ENCODE measurements at places on chromosomes 13 and 19. TPM values are rescaled to one million over a fixed set of nuclear protein-coding genes. Genes with fewer than 3 reads are reported as not detected.

DNA sequence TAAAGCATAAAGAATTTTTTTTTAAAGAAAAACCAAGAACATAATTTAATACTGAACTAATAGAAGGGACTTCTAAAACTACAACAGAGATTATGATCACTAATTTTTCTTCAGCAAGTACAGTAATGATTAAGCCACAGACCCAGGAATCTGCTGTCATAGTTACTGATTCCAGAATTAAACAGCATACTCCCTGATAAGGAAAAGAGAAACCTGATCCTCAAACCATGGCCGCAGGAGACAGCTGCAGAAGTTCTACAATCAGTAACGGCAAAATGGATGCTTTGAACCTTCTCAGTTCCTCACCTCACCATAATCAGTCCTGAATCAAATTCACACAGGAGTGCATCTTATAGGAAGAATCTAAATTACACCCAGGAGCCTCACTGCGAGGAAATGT is 939.0 kb upstream of the SLITRK1 start:
- no peak overlapping the region for H3K4me3 ChIP-seq
- H3K27me3 ChIP-seq = no peaks in the 10 kb centered on the region
- H3K4me1 ChIP-seq = no peaks in the 10 kb centered on the region
- no peaks in the 10 kb centered on the region for H3K36me3 ChIP-seq

- no peak overlapping the region for H3K4me3 ChIP-seq
- H3K27me3 ChIP-seq = no peaks in the 10 kb centered on the region
- DNase-seq = no peak
- no peaks in the 10 kb centered on the region for H3K4me1 ChIP-seq
- no peak overlapping the region for H3K27ac ChIP-seq
These were observed 5.3 kb upstream of the PSG7 start for GRCh38 chr19:42942187-42942789.

- H3K4me3 ChIP-seq = no peak overlapping the region
- no peaks in the 10 kb centered on the region for H3K36me3 ChIP-seq
- H3K27me3 ChIP-seq = no peaks in the 10 kb centered on the region
- no peak for DNase-seq
- H3K27ac ChIP-seq = no peak overlapping the region
These were observed 185.7 kb downstream of the TM9SF2 start for GRCh38 chr13:99686944-99687411.

GRCh38 chr13:85287528-85287927 is 511.7 kb downstream of the SLITRK6 start:
- no peak overlapping the region for H3K27ac ChIP-seq
- no peak for DNase-seq
- no peaks in the 10 kb centered on the region for H3K36me3 ChIP-seq
- no peaks in the 10 kb centered on the region for H3K27me3 ChIP-seq
- H3K4me3 ChIP-seq = no peak overlapping the region
- H3K4me1 ChIP-seq = no peaks in the 10 kb centered on the region

DNA sequence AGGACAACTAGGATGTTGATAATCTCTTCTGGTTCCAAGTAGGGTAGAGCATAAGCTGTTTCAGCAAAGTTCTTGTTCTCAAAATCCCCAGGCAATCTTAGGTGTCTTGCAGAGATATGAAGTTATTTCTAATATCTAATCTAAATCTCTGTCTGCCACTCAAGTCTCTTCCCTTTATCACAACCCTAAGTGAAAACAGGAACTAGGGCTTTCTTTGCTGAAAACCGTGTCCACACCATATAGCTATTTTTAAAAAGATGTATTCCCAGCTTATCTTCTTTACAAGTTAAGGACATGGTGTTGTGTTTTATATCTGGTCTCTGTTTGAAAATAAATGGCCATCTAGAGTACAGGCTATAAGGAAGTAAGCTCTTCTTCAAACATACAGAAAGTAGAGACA is 11.3 kb upstream of the RNASEH2B start:
- no peaks in the 10 kb centered on the region for H3K4me1 ChIP-seq
- DNase-seq = no peak

DNA sequence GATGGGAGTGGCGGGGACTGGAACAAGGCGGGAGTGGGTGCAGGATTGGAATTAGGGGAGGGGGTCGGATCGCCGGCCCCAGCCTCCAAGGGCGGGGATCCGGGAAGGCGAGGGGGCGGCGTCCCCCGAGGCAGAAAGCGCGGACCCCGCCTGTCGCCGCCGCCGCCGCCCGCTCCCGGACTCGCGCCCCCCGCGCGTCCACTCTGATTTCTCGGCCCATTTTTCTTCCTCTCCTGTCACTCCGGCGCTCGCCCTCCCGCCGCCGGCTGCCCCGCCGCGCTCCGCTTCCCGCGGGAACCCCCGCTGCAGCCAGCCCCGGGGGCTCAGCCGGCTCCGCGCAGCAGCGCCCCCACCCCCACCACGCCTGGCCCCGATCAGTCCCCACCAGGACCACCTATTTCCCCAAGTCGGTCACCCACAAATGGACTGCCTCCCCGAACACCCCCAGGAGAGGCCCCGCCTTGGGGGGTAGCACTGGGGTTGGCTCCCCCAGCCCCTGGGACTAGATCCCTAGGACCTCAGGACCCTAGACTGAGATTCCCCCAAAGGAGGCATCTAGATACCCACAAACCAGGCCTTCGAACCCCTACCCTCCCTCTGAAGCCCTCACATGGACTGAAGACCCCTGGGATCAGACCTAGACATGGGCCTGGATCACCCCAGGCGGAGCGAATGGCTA is 12.6 kb upstream of the ERFL start:
- H3K4me3 ChIP-seq = peak overlapping the region; percentile 35
- no peaks in the 10 kb centered on the region for H3K4me1 ChIP-seq
- H3K27me3 ChIP-seq = peaks cover 3% of the 10 kb centered on the region
- H3K36me3 ChIP-seq = no peaks in the 10 kb centered on the region
- no peak for DNase-seq

DNA sequence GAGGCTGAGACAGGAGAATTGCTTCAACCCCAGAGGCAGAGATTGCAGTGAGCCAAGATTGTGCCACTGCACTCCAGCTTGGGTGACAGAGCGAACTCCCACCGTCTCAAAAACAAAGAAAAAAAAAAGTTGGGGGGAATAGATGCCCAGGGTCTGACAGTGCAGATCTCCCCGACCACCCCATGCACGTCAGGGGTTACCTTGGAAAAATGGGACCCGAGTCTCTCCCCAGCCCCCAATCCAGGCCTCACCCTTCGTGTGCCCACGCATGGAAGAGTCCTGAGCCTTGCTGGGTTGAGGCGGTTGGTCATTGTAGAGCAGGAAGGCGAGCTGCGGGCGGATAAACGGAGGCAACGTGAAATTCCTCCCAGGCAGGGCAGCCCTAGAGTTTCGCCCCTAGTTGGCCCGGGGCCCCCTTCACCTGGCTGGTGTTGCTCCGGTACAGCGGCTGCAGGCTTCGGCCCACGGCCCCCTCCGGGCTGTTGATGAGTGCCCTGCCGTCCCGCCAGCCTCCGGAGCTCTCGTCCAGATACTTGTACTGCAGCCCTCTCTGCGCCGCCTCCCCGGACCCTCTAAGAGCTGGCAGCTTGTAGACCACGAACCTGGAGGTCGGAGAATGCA is 588 bp downstream of the DNASE2 start:
- peak overlapping the region; percentile 61 for H3K4me3 ChIP-seq
- H3K27me3 ChIP-seq = peaks cover 11% of the 10 kb centered on the region
- H3K36me3 ChIP-seq = no peaks in the 10 kb centered on the region
- H3K4me1 ChIP-seq = peaks cover 6% of the 10 kb centered on the region

DNA sequence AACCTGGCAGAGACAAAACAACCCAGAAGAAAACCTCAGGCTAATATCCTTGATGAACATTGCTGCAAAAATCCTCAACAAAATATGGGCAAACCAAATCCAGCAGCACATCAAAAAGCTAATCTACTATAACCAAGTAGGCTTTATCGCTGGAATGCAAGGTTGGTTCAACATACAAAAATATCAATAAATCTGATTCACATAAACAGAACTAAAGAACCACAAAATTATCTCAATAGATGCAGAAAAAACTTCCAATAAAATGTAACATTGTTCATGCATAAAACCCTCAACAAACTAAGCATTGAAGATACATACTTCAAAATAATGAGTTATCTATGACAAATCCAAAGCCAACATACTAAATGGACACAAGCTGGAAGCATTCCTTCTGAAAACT is 8.8 kb downstream of the ZNF724 start:
- no peak overlapping the region for H3K4me3 ChIP-seq
- no peaks in the 10 kb centered on the region for H3K4me1 ChIP-seq
- H3K27me3 ChIP-seq = no peaks in the 10 kb centered on the region
- no peak for DNase-seq

DNA sequence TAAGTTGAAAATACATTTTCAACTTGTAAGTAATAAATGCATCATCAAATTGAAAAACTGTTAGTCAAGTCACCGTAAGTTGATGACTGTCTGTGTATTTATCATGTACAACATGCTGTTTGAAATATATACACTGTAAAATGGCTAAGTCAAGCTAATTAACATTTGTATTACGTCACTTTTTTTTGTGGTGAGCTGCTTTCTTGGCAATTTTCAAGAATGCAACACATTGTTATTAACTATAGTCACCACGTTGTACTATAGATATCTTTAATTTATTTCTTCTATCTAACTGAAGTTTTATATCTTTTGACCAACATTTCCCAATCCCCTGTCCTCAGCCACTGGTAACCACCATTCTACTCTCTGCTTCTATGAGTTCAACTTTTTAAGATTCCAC is 57.0 kb downstream of the RBM26 start:
- H3K27ac ChIP-seq = no peak overlapping the region
- no peaks in the 10 kb centered on the region for H3K4me1 ChIP-seq
- DNase-seq = no peak

- H3K4me3 ChIP-seq = no peak overlapping the region
- H3K27me3 ChIP-seq = no peaks in the 10 kb centered on the region
- no peak for DNase-seq
- no peaks in the 10 kb centered on the region for H3K36me3 ChIP-seq
- no peak overlapping the region for H3K27ac ChIP-seq
These were observed 847.2 kb upstream of the GPC6 start for GRCh38 chr13:92379371-92379770.

GRCh38 chr19:5839065-5840017 is at the start of gene FUT6:
Gene FUT6, minus strand, starts transcription at chr19:5839702. Its CDS starts 7,135 bp downstream, at chr19:5832567.
- no peak for DNase-seq
- no peaks in the 10 kb centered on the region for H3K36me3 ChIP-seq
- no peak within 1 kb of the TSS for H3K4me3 ChIP-seq
- H3K27ac ChIP-seq = no peak within 1 kb of the TSS
- no peaks in the 10 kb centered on the region for H3K27me3 ChIP-seq
- H3K4me1 ChIP-seq = no peaks in the 10 kb centered on the region

GRCh38 chr13:92984151-92984550 is 242.5 kb upstream of the GPC6 start:
- no peak for DNase-seq
- no peaks in the 10 kb centered on the region for H3K27me3 ChIP-seq
- H3K36me3 ChIP-seq = no peaks in the 10 kb centered on the region
- H3K27ac ChIP-seq = no peak overlapping the region

GRCh38 chr19:56740501-56740900 is 68.9 kb upstream of the ZNF835 start:
- H3K27me3 ChIP-seq = no peaks in the 10 kb centered on the region
- H3K4me1 ChIP-seq = no peaks in the 10 kb centered on the region
- no peak overlapping the region for H3K4me3 ChIP-seq

DNA sequence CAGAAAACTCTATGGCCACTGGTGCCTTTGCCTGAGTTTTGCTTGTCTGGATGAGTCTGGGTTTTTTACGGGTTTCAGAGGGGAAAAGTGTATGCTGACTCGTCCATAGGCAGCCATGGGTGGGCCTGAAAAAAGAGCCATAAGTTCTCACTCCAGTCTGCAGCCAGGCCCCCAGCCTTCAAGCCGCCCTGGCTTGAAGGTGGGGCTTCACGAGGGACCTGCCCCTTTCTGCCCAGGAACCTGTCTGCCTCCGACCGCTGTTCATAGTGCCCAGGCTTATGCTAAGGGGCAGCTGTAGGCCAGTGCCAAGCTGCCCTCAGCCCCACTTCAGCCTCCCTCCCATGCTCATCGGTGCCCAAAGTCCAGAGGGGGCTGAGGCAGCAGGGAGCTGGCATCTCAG is 385.2 kb downstream of the PCDH9 start:
- DNase-seq = no peak
- no peak overlapping the region for H3K27ac ChIP-seq

DNA sequence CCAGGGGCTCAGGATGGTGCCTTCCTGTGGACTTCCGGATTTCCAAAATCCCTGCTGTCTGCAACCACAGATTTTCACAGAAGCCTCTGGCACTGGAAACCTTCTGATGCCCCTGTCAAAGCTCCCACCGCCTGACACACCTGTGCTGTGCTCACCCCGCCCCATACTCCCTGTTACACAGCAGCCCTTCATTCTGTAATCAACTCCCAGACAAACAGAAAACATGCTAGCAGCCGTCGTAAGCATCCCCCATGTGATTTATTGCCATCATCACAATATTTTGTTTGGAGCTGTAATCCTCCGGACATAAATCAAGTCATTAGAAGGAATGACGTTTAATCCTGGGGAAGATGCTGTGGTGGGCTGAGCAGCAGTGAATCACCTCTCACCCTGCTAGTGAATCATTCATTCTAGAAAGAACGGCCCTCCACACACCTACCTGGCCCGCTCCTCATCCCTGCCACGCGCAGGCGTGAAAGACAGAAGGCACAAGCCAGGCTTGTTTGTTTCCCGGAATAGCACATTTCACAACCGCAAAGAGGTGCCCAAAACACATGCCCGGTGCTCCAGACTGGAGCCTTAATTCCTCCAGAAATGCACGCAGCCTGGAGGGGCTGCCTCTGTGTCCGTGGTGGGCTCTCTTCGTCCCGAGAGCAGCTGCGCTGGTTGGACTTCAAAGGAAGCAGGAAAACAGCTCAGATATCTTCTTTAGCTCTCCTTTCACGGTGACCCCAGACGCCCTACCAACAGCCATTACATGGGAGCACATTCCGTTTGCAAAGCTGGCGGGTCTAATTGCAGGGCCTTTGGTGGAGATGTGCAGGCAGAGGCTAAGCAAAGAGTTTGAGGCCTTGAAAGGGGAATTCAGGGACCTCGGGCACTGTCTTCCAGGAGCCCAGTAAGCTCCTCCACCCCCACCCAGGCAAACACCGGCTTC is 41.3 kb upstream of the KCTD15 start:
- no peaks in the 10 kb centered on the region for H3K4me1 ChIP-seq
- no peak overlapping the region for H3K27ac ChIP-seq
- H3K27me3 ChIP-seq = no peaks in the 10 kb centered on the region
- H3K36me3 ChIP-seq = no peaks in the 10 kb centered on the region

The CBLC gene
- total RNA-seq = 0.29 TPM

The POSTN gene
- total RNA-seq = 67.9 TPM

The TSHZ3 gene
- 26.6 TPM for total RNA-seq

The CERS1 gene
- not detected for total RNA-seq

The MLLT1 gene
- 5.9 TPM for total RNA-seq
